GM23338 (cell line): ENCODE measurements at places on chromosomes 5 and 9. TPM values are rescaled to one million over a fixed set of nuclear protein-coding genes. Genes with fewer than 3 reads are reported as not detected.

ACO1 gene
- total RNA-seq: 38.9 and 41.0 TPM in 2 replicates

PLAC8L1 gene
- not detected in 2 replicates for total RNA-seq

DNA sequence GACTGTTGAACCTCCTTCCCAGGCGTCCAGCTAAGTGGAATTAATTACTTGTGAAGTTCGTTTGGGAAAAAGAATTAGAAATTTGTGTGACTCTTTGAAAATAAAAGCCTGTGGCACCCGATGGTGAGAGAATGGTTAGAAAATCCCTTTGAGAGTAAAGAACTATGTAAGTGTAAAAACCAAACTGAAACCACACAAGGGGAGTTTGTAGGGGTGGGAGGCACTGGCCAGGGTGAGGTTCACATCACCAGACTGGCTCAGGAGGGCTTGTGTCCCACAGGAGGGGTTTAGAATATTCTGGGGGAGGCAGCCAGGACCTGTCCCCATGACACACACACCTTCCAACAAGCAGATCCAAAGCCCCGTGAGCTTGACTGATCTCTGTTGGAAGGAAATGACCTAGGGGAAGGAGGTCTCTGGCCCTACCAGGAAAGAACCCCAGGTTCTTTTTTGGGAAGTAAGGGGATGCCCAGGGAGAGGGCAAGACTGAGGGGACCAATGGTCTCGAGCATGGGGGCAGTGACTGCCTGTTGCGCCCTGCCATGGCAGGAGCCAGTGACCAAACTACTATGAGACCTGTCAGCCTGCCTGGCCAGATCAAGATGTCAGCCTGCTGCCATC is 4.3 kb downstream of the SPATA24 start:
- no peak overlapping the region for H3K27ac ChIP-seq
- peaks cover 17% of the 10 kb centered on the region for H3K27me3 ChIP-seq
- peaks cover 12% of the 10 kb centered on the region for H3K4me1 ChIP-seq
- H3K4me3 ChIP-seq: no peak overlapping the region

GRCh38 chr5:84274585-84275468 is 109.9 kb downstream of the EDIL3 start:
- H3K4me1 ChIP-seq: peaks cover 22% of the 10 kb centered on the region; the same call in 1 of the 2 replicates
- peak; percentile 79 for DNase-seq
- H3K27ac ChIP-seq: no peak overlapping the region
- H3K36me3 ChIP-seq: no peaks in the 10 kb centered on the region
- H3K4me3 ChIP-seq: no peak overlapping the region
- H3K27me3 ChIP-seq: no peaks in the 10 kb centered on the region

PCDHB5 gene
- total RNA-seq: 37.7 and 49.7 TPM in 2 replicates

DNA sequence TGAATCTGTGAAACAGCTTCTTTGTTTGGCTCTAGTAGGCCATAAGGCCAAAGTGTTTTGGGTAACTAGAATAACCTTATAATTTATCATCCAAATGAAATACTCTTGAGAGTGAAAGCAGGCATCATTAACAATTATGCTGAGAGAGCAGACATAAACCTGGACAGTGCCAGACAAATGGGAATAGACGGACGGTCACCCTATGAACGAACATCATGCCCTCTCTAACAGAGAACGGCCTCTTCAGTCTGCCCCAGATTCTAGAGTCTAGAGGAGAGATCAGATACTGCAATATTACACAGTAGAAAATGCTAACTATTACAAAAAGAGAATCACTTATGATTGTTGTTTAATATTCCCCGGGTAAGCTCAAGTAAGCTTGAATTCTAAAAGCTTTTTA is 68.5 kb downstream of the APBA1 start:
- H3K36me3 ChIP-seq: no peaks in the 10 kb centered on the region
- no peak overlapping the region for H3K4me3 ChIP-seq
- no peaks in the 10 kb centered on the region for H3K27me3 ChIP-seq

DNA sequence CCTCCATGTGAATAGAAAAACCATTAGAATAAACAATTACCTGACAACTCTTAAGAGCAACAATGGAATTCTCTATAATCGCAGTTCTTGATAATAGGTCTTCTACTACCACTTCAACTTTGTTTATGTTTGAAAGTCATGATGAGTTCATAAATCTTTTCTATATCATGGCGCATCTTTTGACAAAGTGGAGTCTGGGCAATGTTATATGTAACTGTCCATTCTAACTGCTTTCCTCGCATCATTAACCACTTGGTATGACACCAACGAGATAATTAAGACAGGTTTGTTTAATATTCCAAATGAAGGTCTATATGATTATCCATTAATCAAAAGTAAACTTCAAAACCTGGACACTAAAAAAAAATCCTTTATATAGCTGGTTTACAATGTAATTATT is 272.0 kb downstream of the DENND1A start:
- H3K4me1 ChIP-seq: peaks cover 15% of the 10 kb centered on the region
- H3K27ac ChIP-seq: no peak overlapping the region
- no peak overlapping the region for H3K4me3 ChIP-seq
- DNase-seq: no peak
- no peaks in the 10 kb centered on the region for H3K36me3 ChIP-seq

GRCh38 chr5:113147101-113147508 is 170.5 kb downstream of the DCP2 start:
- H3K27ac ChIP-seq: no peak overlapping the region
- no peaks in the 10 kb centered on the region for H3K36me3 ChIP-seq
- no peak for DNase-seq
- H3K27me3 ChIP-seq: no peaks in the 10 kb centered on the region
- H3K4me3 ChIP-seq: no peak overlapping the region

TLR4 gene
- 0.17 and 0.27 TPM in 2 replicates for total RNA-seq

DNA sequence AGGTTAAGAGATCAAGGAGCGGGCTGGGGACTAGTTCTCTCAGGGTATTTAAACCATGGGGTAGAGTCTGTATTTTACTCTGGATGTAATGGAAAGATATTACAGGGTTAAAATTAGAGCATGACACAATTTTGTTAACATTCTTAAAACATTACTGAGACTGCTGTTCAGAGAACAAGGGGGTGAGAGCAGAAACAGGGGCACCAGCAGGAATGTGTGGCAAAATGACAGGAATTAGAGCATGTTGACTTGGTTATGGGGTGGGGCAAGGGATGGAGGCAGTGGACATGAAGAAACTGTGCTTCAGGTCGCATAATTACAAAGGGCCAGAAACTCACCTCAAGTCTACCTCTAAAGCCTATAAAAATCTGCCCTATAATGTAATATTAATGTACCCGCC is 75.0 kb downstream of the TMEM232 start:
- DNase-seq: no peak
- H3K4me3 ChIP-seq: no peak overlapping the region
- H3K27me3 ChIP-seq: no peaks in the 10 kb centered on the region
- H3K27ac ChIP-seq: no peak overlapping the region
- no peaks in the 10 kb centered on the region for H3K36me3 ChIP-seq
- no peaks in the 10 kb centered on the region for H3K4me1 ChIP-seq

- no peak for DNase-seq
- H3K36me3 ChIP-seq: no peaks in the 10 kb centered on the region
- no peak overlapping the region for H3K4me3 ChIP-seq
- no peak overlapping the region for H3K27ac ChIP-seq
- no peaks in the 10 kb centered on the region for H3K4me1 ChIP-seq
These were observed 120.3 kb upstream of the SPATA31C2 start for GRCh38 chr9:88258601-88259000.

DNA sequence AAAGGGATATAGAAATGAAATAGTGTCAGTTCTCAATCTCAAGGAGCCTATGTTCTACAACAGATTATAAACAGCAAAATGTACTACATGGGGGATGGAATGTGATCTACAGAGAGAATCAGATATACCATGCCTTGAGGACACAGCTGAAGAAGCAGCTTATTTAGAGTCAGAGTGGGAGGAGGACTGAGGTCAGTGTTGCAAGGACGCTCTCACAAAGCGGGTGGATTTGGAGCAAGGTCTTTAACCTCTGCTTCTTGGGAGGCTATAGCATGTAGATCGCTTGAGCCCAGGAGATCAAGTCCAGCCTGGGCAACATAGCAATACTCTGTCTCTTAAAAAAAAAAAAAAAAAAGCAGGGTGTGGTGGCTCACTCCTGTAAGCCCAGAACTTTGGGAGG is 32.8 kb upstream of the PLIN2 start:
- H3K27ac ChIP-seq: no peak overlapping the region
- H3K4me1 ChIP-seq: peaks cover 4% of the 10 kb centered on the region; the same call in 1 of the 2 replicates
- no peak for DNase-seq
- H3K36me3 ChIP-seq: no peaks in the 10 kb centered on the region

C5 gene
- 0.12 and 0.31 TPM in 2 replicates for total RNA-seq

DNA sequence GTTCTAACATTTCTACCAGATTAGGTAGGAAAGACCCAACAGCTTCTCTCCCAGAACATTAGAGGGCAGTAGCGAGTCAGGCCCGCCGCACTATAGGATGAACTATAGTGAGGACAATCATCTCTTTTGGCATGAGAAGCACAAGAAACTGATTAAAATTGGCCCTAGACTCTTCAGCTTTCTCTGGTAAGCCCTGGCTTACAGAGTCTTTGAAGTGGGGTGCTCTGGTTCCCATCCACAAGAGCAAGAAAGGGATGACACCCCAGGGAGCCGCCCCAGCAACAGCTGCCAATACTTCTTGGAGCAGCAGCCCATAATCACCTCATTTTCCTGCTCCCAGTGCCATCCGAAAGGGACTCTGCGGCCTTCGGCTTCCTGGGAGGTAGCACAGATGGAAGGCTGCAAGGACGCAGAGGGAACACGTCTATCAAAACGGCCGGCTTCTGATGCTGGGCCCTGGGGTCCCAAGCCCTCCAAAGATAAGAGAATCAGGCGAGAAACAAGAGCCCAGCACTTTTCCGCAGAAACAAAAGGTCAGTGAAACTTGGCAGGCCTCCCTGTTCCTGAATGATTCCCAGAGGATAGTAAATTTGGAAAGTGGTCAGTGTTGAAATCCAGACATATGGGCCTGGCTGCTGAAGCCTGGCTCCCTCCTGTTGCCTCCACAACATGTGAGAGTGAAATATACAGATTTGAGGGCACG is 69.3 kb downstream of the HSD17B3 start:
- no peaks in the 10 kb centered on the region for H3K36me3 ChIP-seq
- H3K27me3 ChIP-seq: no peaks in the 10 kb centered on the region
